Stimulated activated CD8-positive, alpha-beta memory T cell treated with anti-CD3 and anti-CD28 coated beads, Interleukin-15, amount 100 ng/mL, for 48 hours (primary cell): ENCODE measurements at places on chromosomes 4 and X.

DNA sequence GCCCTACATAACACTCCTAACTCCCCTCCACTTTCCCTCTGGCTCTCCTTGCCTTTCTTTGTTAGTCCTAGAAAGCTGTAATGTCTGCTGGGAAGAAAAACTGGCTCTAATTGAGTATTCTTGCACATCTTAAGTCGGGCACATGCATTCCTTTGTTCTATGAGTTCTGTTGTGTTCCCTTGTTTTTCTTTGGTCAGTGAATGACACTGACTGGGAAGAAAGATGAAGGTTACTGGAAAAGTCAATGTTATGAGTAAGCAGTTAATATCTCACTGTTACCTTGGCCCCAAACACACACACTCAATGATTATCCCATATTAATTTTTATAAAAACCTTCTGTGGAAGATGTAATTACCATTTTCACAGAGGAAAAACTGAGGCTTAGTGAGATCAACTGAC lies 215.9 kb downstream of the SOWAHB start:
- no peak for DNase-seq

- DNase-seq = no peak
Measured at GRCh38 chr4:61630548-61630947, 430.4 kb downstream of the ADGRL3 start.

GRCh38 chr4:141140391-141141200 lies 7.3 kb upstream of the RNF150 start:
- no peak for DNase-seq

- DNase-seq = no peak
Measured at GRCh38 chr4:77446601-77447000, 159.0 kb upstream of the CXCL13 start.

GRCh38 chrX:15751155-15751819 lies 13.2 kb downstream of the CA5B start:
- DNase-seq = no peak
